ENCODE measurements at places on chromosomes 3 and 15.
A peak's percentile ranks its signal among the peaks of the same experiment; 100 is the strongest.

GRCh38 chr3:63349583-63350573 is 71.8 kb downstream of the SYNPR start:
- no peak for DNase-seq

DNA sequence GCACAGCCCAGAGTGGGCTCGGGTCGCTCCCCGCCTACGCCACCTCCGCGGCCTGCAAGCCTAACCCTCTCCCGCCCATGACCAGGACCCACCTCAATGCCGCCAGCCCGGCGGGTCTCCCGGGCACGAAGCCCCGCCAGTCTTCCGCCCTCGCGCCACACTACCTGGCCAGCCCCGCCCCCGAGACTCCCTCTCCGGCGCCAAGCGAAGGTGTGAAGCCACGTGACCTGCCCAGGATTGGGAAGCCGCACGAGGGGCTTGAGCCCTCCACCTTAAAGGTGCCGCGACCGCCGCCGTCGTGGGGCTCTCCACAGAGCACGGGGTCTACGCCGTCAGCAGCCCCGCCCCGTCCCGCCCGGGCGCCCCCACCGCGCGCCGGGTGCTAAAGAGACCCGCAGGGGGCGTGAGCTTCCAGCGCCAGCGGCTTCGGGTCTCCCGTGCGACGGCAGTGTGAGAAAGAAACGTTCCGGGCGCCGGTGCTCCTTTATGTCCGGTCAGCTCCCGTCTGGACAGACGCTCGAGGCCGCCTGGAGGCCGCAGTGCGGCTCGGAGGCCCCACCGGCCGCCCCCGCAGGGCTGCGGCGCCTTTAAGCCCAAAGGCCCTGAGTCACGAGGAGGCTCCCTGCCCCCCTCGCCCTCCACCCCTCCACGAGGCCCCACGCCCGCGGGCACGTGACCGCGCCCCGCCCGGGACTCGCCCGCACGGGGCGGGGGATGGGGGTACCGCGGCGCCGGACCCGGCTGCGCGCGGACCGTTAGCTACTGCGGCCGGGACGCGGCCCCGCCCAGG is at the start of gene CPEB1:
CPEB1 (minus strand) TSS at position 319 of the 790 bp plus-strand sequence. CDS start 18,904 bp downstream, outside the sequence.
- DNase-seq, result peak; percentile 92

- peak; percentile 23 for DNase-seq
Observed at GRCh38 chr15:97903971-97904572, 56.4 kb upstream of the ARRDC4 start.

GRCh38 chr15:67067930-67068551 is 2.6 kb downstream of the SMAD3 start:
- no peak for DNase-seq

GRCh38 chr3:124800511-124801258 is 70.4 kb downstream of the UMPS start:
- DNase-seq, result peak; percentile 35

DNA sequence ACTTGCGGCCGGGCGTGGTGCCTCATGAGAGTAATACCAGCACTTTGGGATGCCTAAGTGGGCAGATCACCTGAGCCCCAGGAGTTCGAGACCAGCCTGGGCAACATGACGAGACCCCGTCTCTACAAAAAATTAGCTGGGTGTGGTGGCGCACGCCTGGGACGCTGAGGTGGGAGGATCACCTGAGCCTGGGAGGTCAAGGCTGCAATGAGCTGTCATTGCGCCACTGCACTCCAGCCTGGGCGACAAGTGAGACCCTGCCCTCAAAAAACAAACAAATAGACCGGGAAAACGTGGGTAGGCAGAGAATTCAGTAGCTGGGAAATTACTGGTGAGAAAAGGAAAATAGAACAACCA is 667 bp downstream of the UMPS start:
- no peak for DNase-seq

- no peak for DNase-seq
Observed at GRCh38 chr3:61111825-61112224, 139.4 kb downstream of the FHIT start.
